ENCODE measurements at places on chromosomes 2 and 18.

DNA sequence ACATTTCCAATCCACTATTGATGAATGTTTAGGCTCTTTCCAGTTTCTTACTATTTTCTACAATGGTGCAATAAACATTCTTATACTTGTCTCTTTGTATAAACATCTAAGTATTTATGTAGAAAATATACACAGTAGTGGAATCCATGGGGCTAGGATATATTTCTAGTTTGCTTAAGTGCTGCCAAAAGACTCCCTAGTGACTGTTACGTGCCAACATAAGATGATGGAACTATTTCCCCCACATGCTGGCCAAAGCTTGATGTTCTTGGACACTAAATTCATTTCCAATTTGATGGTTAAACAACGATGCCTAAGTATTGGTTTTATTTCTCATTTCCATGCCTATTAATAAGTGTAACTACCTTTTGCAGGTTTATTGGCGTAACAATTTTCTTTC, 378.4 kb upstream of the HNRNPA3 start:
- DNase-seq, result no peak

DNA sequence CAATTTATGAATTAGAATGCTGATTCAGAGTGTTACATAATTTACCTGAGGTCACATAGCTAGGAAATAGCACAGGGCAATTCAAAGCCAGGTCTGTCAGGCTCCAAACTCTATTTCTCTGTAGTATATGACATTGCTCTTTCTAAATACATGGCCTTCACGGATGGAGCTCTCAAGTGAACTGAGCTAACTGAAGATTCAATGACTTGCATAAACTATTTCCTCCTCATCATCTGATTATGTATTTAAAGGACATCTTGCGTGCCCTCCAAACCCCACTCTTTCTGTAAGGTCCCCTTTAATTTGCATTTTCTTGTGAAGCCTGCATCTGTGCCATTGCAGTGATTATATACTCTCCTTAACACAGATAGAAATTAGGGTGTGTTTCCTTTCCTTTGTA, 537.4 kb upstream of the VRK2 start:
- no peak for DNase-seq

GRCh38 chr2:30022444-30023071, 101.2 kb upstream of the ALK start:
- DNase-seq, result no peak

DNA sequence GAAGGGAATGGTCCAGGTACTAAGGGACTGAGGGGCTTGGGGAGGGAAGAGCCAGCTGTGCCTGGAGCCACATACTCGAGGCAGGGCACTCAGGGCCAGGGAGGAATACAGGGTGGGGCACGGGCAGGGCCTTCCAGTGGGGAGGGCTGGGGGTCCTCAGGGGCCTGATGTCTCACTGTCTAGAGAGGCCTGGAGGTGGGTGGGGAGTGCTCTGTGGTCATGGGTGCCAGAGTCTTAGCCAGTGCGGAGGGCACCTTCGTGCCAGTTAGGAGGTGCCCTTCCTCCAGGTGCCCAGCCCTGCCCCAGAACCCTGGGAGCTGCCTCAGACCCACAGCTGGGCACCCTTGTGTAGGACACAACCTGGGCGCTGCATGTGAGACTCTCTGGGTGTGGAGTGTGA, 81.2 kb downstream of the SMAD7 start:
- DNase-seq, result no peak

DNA sequence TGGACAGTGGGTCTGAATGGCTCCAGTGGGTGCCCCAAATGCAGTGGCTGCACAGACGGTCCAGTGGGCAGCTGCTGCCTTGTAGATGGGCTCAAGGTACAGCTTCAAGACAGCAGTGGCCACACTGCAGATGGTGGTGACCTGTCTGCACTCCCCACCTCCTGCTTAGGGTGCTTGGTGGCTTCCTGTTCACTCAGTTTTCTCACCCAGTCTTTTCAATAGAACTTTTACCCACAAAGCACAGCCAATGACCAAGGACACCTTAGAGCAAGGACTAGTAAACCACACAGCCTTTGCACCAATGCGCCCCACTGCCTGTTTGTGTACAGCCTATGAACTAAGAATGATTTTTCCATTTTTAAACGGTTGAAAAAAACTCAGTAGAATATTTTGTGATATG, 34.9 kb downstream of the MEX3C start:
- DNase-seq, result no peak

DNA sequence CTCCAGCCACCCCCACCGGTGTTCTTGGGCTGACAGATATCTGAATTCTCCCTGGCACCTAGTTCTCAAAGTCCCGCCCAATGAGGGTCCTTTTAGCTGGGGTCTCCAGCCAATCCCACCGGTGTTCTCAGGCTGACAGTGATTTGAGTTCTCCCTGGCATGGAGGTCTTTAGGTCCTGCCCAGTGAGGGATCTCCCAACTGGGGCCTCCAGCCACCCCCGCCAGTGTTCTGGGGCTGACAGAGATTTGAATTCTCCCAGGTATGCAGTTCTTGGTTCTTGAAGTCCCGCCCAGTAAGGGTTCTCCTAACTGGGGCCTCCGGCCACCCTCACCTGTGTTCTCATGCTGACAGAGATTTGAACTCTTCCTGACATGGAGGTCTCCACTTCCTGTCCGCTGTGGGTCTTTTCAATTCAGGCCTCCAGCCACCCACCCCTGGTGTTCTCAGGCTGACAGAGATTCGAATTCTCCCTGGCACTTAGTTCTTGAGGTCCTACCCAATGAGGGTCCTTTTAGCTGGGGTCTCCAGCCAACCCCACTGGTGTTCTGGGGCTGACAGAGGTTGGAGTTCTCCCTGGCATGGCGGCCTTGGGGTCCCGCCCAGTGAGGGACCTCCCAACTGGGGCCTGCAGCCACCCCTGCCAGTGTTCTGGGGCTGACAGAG, 154.6 kb downstream of the ANKRD36 start:
- DNase-seq, result no peak

DNA sequence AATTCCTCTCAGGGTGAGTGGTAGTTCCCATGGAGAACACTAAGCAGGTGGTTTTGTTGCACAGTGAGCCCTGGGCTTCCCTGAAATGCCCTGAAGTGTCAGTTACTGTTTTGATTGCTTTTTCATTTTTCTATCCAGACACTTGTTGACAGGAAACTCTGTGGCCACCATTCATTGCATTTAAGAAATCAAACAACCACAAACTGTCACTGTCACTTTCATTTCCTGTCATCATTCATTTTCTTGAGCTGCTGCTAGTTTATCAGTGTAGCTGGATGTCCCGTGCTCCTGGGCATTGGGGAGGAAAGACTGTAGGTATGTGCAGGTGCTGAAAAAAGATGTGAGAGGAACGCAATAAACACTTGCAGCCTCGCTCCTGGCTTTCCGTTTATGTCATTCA, 891.6 kb upstream of the ZEB2 start:
- no peak for DNase-seq

DNA sequence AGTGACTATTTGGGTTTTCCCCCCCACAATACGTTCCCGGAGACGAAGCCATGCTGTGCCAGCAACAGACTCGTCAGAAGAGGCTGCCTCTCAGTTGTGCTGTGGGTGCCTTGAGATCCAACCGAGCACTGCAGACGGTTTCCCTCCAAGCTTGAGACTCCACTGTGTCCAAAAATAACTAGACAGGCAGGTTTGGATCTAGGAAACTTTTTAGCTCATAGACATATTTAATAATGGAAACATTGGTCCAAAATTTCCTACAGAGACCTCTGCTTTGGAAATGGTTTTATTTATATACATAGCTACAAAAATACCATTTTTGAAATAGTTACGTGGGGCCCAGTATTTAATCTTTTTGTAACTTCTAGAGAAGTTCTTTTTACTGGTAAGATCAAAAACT, 63.1 kb upstream of the SPATS2L start:
- DNase-seq, result no peak

GRCh38 chr18:6650127-6650507, 79.4 kb upstream of the ARHGAP28 start:
- no peak for DNase-seq

- no peak for DNase-seq
These were observed 157.6 kb downstream of the LPIN1 start for GRCh38 chr2:11904029-11904428.

DNA sequence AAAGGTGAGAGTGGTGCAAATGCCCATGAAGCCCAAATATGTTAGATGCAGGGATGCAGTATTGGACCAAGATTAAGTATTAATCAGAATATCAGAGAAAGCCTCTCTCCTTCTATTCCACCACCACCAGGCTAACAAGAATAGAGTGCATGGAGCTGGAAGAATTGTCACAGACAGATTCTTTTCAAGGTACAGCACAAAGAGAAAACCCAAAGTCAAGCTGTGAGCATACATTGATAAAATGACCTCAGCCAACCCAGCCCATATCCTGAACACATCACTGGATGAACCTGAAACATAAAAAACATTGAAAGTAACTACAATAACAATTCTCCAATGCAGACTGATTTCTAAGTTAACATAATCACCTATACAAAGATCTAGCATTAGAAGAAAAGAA, 445.7 kb upstream of the NETO1 start:
- no peak for DNase-seq

DNA sequence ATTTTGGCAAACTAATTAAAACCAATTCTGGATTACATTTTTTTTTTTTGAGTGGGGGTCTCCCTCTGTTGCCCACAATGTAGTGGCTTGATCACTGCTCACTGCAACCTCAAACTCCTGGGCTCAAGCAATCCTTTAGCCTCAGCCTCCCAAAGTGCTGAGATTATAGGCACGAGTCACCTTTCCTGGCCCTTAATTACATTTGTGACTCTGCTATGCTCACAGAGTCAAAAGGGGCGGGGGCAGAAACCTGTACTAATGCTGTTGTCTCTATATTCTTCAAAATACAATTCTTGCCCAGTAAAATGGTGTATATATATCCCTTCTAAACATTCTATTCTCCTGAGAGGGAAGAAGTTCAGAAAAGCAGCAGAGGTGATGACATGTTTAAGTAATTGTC, 23.2 kb downstream of the PRKD3 start:
- no peak for DNase-seq

- DNase-seq, result no peak
These were observed 66.2 kb downstream of the CUL3 start for GRCh38 chr2:224518806-224519580.

- DNase-seq, result no peak
These were observed 929.2 kb upstream of the SOX11 start for GRCh38 chr2:4762951-4763376.

DNA sequence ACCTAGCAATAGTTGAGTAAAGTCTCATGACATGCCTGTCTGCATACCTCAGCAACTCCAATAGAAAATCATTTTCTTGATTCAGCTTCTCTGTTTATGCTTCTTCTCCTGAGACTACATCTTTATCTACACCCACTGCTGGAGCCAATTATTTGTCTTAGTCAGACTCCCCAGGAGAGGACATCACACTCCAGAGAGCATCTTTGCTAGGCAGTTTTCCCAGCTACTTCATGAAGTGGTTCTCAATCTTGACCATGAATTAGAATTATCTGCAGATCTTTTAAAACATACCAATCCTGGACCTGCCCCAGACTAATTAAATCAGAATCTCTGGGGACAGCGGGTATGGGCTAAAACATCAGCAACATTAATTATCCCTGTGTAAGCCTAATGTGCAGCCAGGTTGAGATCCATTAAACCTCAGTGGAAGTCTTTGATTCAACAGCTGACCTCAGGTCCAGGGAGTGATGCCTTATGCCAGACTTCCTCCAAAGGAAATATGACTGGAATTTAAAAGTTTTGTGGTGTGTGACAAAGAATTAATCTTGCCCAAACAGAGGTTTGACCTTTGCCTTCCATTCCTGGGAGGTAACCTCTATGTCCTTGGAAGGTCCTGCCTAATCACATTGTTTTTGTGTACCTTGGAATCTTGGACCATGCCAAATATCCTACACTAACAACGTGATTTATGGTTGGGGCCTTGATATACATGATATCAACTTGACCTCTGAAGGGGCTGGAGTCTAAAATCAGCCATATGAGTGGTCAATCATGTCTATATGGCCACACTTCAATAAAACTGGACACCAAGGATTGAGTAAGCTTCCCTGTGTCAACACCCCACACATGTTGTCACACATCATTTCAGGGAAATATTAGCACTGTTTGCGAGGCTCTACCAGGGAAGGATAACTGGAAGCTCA, 99.3 kb upstream of the DNAJC10 start:
- no peak for DNase-seq

DNA sequence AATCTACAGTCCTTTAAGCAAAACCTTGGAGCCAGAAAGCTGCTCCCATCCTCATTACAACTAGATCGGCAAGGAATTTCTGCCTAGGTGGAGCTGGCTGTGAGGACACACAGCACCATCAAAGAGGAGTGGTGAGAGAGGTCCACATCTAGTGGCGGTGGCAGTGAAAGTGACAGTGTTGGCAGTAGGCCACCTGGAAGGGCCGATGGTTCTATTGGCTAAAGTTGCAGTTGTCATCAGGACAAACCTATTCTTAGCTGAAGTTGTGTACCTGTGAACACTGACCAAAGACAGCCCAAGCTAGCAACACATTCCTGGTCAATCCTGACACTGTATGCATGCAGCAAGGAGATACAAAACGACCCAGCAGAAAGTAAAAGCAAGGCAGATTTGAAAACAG, 218.1 kb upstream of the CHAC2 start:
- no peak for DNase-seq

DNA sequence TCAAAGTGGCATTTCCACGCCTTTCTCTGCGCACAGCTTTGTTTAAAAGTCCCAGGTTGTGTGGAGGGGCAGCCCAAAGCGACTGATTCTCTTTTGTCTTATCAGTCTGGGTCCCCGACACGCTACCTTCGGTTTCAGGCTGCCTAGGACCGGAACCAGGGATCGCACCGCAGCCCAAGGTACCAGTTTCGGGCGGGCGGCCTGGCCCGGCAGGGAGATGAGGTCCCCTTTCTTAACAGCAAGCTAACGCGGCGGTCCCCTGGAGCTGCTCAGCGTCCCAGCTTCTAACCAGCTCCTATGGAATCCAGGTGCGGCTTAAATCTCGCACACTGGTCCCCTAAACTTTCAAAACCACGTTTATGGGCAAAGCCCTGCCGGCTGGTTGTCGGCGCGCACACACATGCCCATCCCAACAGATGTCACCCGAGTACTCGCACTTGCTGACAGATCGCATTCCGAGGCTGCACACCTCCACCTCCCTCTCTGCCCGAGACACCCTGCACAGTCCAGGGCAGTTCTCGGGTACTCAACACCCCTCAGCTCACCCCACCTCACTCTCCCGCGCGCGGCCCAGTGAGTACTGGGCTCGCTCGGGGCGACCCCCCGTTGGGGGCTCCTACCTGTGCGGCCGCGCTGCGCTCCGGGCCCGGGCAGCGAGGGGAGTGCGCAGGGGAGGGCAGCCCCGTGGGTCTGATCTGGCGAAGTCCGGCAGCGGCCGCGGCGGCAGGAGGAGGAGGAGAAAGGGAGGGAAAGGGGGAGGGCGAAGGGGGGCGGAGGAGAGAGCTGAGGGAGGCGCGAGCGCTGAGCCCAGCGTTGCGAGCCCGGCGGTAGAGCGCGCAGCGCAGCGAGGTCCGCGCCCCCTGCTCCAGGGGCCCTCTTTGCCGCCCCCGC, at the start of gene EFEMP1:
Gene EFEMP1 (minus strand): TSS at position 692 of the 891 bp plus-strand sequence. CDS start 1,342 bp downstream, outside the sequence.
- no peak for DNase-seq

GRCh38 chr2:239944694-239945551, 80.2 kb downstream of the NDUFA10 start:
- DNase-seq, result no peak

DNA sequence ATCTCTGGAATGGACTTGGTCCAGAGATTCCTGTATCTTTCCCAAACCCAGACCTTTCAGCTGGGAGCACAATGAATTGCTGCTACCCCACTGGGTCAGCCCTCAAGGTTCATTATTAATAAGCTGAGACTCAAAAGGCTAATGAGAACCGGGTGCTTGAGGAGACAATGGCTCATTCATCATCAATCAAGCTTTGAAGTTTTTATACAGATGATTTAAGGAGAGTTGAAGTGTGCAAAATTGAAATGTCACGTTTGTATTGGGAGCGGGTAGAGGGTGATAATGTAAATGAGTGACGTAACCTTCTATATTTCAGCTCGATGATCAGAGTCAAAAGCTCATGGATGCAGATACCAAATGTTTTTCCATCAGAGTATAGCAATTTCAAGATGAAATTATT, 744.9 kb downstream of the ERBB4 start:
- no peak for DNase-seq
